ENCODE measurements at places on chromosomes 3 and 15.

GRCh38 chr3:173932624-173933023 lies 535.1 kb downstream of the NLGN1 start:
- no peak for DNase-seq

DNA sequence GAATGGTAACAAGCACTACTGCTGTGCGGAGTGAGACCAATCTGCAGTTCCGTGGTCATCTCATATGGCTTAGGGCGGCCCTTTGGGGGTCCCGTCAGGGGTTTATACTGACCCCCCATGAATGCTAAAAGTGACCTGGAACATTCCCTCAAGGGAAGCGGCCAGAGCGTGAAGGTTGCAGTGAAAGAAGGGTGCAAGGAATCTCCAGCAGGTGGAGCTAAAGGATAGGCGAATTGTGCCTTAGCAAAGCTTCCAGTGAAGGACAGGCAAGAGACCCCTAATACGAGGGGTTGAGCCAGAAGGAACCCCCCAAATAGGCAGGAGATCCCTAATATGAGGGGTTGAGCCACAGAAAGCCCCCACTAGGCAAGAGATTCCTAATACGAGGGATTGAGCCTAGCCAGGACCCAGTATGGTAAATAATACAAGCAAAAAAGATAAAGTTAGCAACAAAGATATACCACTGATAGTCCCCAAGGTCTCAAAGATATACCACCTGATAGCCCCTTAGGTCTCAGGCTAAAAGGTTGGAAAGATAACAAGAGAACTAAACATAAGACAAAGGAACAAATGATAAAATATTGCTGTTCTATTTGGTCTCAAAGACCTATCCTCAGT lies 32.8 kb downstream of the ZNF589 start:
- peak; percentile 66 for DNase-seq

DNA sequence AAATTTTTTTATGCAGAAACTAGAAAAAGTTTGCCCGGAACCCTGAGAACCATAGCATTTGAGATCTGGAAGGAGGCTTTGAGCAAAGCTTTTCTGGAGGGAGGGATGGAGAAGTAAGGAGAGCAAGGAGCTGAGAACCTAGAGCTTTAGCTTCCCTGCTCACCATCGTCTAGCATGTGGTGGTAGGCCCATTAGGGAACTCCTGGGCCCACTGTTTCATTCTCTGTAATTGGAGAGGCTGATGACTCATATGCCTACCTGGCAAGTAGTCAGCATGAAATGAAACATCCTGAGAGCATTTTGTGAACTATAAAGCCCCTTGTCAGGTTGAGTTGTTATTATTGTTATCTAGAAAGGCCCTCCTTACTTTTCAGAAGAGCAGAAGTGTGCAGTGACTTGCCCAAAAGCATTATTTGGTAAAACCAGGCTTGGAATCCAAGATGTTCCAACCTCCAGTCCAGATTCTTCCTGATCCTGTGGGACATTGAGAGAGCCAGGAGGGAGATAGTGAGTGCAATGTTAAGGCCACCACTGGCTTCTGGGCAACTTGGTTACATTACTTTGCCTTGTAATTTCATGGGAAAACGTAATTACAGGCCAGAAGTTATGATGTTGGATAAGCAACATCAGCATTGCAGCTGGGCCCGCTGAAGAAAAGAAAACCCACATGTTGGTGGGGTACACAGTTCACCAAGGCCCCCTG lies 104.5 kb upstream of the BFSP2 start:
- DNase-seq: no peak

DNA sequence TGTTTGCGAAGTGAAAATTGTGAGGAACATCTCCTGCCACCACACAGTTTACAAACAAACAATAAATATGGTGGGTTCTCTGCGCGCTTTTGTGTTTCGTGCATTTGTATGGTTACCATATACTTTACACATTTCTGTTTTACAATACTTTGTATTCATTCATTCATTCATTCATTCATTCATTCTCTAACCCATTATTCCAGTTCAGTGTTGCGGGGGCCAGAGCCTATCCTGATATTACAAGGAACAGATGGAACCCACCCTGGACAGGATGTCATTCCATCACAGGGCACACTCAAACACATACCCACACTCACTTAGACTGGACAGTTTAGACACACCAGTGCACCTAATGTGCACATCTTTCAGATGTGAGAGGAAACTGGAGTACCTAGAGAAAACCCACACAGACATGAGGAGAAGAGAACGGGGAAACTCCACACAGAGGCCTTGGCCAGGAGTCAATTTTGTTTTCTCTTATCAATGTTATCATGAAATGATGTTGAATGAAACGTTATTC lies 160.5 kb downstream of the FNDC3B start:
- DNase-seq: no peak

DNA sequence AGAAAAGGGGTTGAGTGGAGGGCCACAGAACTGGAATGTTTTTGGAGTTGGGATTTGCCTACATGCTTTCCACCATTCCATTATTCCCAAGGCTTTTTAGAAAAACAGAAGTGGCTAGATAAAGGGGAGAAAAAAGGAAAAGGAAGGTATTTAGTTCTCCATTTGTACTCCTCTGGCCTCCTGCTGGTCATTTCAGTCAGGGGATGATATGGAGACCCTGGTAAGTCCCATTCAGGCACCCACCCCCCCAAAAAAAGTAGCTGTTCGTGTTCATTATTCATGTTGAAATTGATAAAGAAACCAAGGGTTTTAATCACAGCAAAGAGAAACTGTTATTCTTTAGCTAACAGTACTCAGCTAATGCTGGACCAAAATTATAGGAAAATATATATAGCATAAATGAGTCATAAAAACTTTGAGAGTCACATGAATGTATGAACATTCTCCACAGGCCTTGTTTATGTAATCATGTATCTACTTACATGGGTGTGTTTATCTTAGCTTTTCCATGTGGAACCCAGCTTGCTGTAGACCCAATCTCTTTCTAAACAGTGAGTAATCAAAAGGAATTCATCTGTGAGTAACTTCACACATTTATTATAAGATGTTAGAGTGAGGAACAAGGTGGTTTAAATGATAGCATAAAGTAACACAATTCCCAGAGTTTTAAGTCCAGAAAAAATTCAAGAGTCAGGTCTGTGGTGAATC lies 167.2 kb downstream of the KCNMB2 start:
- no peak for DNase-seq

DNA sequence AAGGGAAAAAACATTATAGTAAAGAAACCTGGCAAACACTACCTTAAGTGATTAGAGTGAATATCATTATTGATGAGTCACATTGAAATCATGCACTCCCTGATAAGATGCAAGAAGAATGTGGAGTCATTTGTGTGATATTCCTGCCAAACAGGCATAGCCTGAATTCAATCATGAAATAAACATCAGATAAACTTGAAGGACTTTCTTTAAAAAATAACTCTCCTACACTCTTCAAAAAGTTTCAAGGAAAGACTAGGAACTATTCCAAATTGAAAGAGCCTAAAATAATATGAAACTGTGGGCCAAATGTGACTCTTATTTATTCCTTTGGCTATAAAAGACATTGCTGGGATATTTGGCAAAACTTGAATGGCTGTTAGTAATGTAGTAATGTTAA lies 625.7 kb upstream of the LMCD1 start:
- DNase-seq: no peak

DNA sequence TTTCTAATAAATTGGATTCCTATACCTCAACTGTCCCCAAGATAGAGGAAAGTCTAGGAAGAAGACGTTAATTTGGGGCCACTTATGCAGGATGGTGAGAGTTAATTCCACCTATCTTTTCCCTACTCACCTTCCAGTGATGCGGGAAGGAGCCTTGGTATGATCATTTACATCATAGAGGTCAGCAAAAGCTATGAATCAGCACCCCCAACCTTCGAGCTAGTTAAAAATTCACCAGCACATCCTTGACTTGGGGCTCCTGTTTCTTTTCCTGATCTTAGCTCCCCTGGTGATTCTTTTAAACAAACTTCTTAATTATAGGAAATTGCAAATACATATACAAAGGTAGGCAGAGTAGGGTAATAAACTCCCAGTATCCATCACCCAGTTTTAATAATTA lies 366.6 kb downstream of the SOX2 start:
- no peak for DNase-seq

DNA sequence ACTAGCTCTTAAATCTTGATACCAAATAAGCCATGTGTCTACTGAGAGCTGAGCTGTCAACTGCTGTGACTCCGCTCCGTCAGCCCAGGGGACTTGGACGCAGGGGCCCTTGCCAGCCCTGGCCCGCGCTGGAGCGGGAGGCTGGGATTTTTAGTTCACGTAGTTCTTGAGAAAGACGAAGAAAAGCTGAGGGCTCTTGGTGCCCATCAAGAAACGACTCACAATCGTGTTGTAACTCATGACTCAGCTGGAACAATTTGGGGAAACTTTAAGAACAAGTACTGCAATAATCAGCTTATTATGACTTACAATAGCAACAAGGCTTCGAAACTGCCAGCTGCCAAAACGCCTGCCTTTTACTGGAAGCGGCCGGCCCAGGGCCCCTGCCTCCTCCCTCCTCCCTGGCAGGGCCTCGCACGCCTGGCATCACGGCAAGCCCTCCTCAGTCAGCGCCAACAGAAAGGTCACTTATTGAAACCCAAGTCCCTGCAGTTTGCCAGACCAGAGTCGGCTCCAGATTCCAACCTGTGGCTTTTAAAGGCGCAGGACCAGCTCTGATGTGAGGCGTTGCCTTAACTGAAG lies 60.3 kb downstream of the RGMA start:
- peak; percentile 95 for DNase-seq

GRCh38 chr3:111747490-111747889 lies 111.6 kb upstream of the PHLDB2 start:
- no peak for DNase-seq

DNA sequence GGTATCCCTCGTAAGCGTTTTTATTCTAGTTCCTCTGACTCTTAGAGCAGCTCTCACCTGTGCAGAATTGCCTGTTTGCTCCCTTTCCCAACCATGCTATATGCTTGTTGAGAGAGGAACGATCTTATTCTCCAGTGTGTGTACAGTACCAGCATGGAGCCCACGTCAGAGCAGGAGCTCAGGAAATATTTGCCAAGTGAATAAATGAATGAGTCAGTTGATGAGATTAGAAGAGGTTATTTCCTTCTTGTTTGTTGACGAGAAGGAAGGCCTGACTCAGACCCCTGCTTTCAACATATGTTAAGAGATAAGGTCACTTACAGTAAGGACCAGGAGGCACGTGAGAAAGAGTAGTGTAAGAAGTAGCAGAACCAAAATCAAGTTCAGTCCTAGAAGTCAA lies 106.3 kb upstream of the ABHD17C start:
- DNase-seq: no peak

- DNase-seq: no peak
These were observed 60.2 kb downstream of the PIAS1 start for GRCh38 chr15:68114356-68114755.

- peak; percentile 68 for DNase-seq
These were observed 12.1 kb downstream of the B3GNT5 start for GRCh38 chr3:183265157-183265642.

GRCh38 chr3:110568246-110568645 lies 503.4 kb upstream of the NECTIN3 start:
- DNase-seq: no peak

GRCh38 chr15:77966540-77967234 lies 110.8 kb downstream of the TBC1D2B start:
- DNase-seq: peak; percentile 74

GRCh38 chr3:71754610-71755253 lies 1.1 kb downstream of the GPR27 start:
- no peak for DNase-seq

GRCh38 chr15:42939841-42940240 lies 19.3 kb upstream of the TTBK2 start:
- DNase-seq: no peak

- DNase-seq: no peak
These were observed 104.5 kb downstream of the RFTN1 start for GRCh38 chr3:16409032-16409431.

GRCh38 chr3:16810593-16811367 lies 74.0 kb upstream of the PLCL2 start:
- no peak for DNase-seq

GRCh38 chr15:40066589-40066988 lies 27.6 kb upstream of the SRP14 start:
- no peak for DNase-seq

DNA sequence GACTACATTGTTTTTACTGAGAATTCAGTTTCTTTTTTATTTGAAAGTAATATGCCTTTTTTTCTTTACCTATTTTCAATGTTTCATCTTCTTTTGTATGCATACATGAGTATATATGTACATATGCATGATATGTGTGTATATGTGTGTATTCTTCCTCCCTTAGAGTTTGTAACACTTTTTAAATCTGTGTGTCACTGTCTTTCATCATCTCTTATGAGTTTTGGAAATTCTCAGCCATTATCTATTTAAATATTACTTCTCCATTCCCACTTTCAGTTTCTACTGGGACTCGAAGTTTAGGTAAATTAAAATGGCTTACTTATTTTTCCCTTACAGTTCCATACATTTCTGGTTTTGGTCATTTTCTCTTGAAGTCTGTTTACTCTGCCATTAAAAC lies 754.1 kb downstream of the GRM7 start:
- DNase-seq: no peak

GRCh38 chr15:51226576-51227210 lies 111.7 kb downstream of the CYP19A1 start:
- no peak for DNase-seq

GRCh38 chr3:150970665-150971324 lies 1.7 kb downstream of the CLRN1 start:
- no peak for DNase-seq

- DNase-seq: no peak
These were observed 360.8 kb upstream of the PROK2 start for GRCh38 chr3:72145506-72146380.

DNA sequence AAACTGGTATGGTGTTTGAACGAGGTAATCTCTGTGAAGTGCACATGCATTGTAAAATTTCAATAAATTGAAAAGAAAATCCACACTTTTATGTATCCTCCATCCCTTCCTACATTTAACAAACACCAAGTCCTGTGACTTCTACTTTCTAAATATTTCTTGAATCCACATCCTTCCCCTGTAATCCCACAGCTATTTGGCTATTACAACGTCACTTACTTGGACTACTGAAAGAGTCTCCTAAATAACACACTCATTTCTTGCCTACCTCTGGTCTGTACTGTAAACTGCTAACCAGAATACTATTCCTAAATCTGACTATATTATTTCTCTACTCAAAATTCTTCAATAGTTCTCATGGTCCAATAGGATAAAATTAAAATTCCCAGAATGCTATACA lies 176.1 kb downstream of the NEK10 start:
- no peak for DNase-seq

DNA sequence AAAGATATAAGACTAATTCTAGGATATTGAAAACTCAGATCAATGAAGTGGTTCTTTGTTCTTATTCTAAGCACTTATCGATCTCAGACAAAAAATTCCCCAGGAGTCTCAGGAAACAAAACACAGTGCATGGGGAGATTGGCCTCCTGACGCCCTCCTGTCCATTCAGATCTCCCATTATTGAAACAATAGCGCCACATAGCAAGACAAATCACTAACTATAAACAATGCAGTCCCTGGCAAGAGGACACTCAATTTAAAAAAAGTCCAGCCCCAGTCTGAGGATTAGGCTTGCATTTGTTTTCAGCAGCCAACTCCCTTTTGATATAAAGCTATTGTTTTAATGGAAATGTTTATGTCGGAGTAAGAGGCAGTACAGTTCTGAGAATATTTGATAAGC lies 528.2 kb downstream of the GABRG3 start:
- DNase-seq: no peak

GRCh38 chr3:48428572-48429316 lies 1.1 kb downstream of the PLXNB1 start:
- peak; percentile 79 for DNase-seq

- DNase-seq: peak; percentile 38
These were observed 1.7 kb upstream of the SLCO2A1 start for GRCh38 chr3:134031348-134031915.

GRCh38 chr15:54481819-54482218 lies 503.6 kb downstream of the UNC13C start:
- no peak for DNase-seq
